ENCODE measurements at places on chromosomes 5 and 9.

DNA sequence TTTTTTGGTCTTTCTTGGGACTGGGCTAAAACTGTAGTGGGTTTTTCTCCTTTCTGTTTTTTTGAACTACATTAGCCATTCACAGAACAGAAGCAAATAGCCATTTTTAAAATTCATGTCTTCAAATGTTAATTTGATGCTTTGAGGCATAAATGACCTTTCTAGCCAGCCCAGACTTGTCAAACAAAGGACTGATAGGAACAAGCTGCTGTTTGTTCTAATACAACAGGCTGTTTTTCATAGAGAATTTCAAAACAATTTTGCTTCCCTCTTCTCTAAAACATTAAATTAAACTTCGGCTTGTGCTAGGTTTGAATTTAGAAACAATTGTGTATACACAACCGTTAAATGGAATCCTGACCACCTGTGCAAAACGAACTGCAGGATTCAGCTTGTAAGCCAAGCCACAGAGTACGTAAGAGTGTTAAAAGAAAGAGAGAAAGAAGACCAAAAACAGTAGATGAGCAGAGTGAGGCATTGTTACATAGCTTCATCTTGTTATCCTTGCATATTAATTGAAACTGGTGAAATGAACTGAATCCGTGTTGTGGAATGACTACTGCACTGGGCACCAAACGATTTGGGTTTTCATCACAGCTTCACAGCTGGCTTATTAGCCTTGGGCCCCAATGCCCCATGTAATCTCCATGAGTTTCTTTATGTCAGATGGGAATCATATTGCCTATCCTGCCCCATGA, 100.0 kb downstream of the ZSWIM6 start:
- no peak for DNase-seq

DNA sequence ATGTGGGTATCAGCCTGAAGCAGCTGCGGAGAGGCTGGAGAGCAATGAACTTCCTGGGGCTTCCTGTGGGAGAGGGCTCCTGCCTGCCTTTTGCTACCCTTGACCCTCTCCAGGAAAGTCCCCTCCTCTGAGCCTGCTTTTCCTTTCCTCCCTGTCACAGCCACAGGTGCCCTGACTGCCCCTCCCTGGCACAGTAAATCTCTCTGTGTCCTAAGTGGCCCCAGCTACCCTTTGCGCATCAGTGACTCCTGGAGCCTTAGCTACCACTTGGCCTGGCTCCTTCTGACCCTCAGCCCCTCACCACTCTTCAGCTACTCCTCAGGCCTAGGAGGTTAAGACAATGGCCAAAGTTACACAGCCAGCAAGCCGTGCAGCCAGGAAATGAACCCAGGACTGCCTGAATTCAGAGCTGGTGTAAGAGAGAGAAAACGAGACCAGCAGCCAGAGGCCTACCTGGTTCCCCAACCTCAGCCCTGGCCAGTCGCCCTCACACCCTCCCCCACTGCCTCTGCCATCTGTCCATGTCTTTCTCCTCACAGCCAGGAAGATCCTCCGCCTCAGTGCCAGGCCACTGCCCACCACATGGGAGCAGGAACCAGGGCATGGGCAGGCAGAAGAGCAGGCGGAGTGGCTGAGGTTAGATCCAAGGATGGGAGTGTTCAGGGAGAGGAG, 18.6 kb downstream of the CNTFR start:
- no peak for DNase-seq

DNA sequence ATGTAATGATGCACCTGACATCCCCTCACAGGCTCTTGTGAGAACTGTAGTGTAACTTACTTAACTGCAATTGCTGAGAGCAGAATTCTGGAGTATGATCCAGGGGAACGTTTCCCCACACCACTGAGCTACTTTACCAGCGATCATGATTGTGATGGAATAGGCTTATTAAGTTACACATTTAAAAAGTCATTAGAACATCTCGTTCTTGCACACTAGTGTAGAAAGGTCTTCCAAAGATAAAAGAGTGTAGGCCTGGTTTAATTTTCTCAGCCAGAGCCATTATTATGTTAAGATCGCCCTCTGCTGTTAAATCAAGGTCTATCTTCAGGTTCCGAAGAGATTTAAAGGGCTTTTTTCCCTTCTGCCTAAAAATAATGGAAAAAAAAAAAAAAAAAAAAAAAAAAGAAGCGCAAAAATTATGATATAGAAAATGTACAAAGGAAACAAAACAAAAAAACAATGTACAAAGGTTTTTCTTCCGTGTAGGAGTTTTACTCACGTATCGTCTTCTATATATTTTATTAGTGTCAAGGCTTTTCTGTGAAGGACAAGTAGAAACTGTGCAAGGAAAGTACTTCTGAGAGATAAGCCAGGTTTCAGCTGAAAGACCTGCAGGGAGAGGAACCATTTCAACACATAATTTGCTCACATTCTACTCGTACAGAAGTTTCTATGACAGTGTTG, 18.6 kb upstream of the MOB3B start:
- DNase-seq, result peak; percentile 10

GRCh38 chr5:73030995-73031394, 75.2 kb downstream of the FCHO2 start:
- DNase-seq, result no peak

DNA sequence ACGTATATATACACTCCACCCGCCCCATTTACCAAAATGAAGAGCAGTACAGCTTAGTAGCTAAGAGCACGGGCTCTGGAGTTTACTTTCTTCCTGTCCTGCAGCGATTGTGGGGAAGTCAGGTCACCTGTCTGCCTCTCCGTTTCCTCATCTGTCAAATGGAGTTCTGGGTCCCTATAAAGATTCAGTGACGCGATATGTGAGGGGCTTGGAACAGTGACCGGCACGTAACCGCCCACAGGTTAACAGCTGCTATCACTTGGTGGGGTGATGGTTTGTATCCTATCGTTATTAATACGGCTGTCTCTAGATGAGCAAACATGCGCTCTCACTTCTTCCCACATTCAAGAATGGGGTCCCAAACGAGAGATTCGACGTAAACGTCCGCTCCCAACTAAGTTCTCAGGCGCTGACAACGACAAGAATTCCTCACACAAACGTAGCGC, 426 bp downstream of the FAM114A2 start:
- peak; percentile 73 for DNase-seq

GRCh38 chr5:143341807-143342570, 61.5 kb downstream of the NR3C1 start:
- no peak for DNase-seq

- DNase-seq, result no peak
Measured at GRCh38 chr5:119055294-119055693, 15.6 kb upstream of the DMXL1 start.

GRCh38 chr5:42927730-42928129, 112.4 kb downstream of the ANXA2R start:
- DNase-seq, result no peak

GRCh38 chr9:93686127-93686879, 109.9 kb downstream of the PHF2 start:
- no peak for DNase-seq

Measured in NCI-H526 treated with DMSO at 0.1 percent for 48 hours (cell line).